ENCODE measurements at places on chromosomes 7 and 10.
A peak's percentile ranks its signal among the peaks of the same experiment; 100 is the strongest.

DNA sequence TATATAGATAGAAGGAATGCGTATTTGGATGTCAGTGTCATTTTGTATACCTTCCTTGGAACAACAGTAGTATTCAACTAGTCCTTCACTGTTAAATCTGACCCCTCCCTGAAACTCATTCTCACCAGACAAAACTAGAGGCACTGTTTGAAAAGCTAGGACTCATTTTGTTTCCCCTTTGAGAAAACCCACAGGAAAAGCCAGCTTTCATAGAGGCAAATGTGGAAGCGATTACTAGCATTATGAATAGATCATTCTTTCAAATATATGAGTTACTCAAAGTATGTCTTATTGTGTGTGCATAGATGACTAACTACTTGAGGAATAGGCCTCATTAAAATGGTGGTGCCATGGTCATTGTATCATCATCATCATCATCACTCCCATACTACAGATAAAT, 1.9 kb upstream of the ASB15 start:
- DNase-seq = no peak

DNA sequence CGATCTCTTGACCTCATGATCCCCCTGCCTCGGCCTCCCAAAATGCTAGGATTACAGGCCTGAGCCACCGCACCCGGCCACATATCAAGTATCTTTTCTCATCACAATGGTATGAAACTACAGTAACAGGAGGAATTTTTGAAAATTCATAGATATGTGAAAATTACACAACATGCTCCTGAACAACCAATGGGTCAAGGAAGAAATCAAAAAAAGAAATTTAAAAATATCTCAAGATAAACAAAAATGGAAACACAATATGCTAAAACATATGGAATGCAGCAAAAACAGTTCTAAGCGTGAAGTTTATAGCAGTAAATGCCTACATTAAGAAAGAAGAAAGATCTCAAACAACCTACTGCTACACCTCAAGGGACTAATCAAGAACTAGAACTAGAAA, 59.8 kb upstream of the ADAM12 start:
- DNase-seq = no peak

GRCh38 chr7:103866919-103867318, 122.5 kb downstream of the RELN start:
- DNase-seq = no peak

DNA sequence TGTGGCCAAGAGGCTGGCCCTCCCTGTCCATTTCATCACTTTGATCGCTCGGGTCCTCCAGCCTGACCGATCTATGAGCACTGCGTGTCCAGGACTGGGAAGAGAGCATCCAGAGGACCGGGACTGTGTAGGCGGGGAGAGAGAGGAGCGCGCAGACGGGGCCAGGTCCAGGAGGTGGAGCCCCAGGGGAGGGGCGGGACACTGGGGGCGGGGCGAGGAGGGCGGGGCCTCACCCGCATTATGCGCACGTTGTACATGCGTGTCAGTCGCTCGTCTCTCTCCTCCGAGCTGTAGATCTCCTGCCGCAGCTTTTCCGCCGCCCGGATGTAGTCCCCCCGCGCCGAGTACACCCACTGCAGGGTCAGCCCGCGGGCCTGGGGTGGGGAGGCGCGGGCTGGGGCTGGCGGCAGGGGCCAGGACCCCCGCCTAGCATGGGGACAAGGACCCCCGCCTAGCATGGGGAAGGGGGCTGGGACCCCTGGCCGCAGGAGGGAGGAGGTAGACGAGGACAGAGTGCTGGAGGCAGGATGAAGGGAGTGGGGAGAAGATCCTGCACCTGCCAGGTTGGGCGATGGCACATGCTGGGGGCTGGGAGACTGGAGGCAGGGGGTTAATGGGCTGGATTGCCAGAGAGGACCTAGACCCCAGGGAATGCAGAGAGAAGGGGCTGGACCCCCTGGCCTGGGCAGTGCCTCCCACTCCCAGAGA, 14.3 kb downstream of the MOSPD3 start:
- peak; percentile 85 for DNase-seq

DNA sequence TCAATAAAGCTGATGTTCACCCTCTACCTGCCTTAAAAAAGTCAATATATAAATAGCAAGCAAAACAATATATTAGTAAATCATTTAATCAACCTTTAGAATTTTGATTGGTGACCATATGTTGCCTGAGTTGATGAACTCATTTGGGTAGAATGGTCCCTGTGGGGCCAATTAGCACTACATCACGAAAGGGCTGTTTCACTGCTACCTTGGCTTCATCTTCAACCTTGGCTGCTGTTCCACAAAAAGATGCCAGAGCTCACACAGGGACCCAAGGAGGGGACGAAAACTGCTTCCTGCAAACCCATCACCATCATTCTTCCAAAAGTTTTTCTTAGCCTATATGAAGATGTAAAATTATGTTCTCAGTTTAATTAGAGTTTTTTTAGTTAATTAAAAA, 35.4 kb upstream of the HBP1 start:
- DNase-seq = no peak

- peak; percentile 32 for DNase-seq
These were observed 8.7 kb upstream of the BAMBI start for GRCh38 chr10:28668363-28669226.

DNA sequence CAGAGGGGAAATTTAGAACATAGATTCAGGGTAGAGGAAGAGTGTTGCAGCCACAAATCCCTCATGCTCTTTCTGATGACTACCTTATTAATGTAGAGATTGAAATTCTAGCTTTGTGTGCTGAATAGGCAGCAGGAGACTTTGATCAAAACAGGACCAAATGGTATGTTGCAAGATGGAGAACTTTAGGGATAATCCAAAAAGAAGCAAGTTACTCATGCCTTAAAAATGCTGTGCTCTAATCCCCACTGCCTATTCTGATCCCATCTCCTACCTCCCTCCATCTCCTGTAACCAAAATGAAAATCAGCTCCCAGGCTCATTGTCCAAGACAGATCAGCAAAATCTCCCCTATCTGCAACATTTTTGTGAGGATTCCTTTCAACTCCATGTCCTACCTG, 31.3 kb downstream of the CH25H start:
- no peak for DNase-seq

DNA sequence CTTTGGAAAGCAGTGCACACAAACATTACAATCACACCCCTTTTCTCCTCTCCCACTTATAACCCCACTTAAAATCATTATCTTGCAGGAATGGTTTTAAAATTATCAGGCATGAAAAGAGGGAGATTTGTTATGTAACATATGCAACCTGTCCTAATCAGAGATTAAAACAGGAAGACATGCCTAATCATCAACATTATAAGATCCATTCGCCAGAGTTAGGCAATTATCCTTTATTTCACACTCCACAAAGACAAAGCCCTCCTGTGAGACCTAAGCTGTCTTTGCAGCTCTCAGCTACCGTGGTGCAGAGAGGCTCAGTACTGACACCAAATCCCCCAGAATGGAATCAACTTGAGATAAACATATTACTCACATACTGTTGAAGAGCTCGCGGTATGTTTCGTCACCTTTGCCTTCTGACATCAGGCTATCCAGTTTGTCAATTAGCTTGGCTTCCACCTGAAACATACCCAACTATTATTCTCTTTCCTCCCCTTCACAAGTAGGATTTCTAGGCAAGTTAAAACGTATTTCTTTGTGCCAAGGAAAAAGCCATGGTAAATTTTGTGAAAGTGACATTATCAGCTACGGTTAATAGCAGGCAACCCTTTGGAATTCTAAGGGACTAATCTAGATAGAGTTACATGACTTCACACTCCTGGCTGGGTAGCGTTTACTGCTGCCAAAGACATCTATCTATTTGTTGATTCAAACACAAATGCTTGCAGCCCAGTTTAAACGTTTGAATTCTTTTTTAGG, 226.2 kb upstream of the IMMP2L start:
- no peak for DNase-seq

- DNase-seq = no peak
These were observed 40.2 kb upstream of the ATP6V0A4 start for GRCh38 chr7:138838166-138838565.

GRCh38 chr7:27151931-27152815, at the start of gene HOXA3:
TSS of gene HOXA3 (minus strand) at chr7:27152583. CDS start at chr7:27110640, 41,943 bp downstream.
- DNase-seq = no peak

- no peak for DNase-seq
These were observed 30.7 kb downstream of the BRI3 start for GRCh38 chr7:98312201-98312600.

GRCh38 chr10:95626500-95626899, 30.0 kb downstream of the ALDH18A1 start:
- no peak for DNase-seq

DNA sequence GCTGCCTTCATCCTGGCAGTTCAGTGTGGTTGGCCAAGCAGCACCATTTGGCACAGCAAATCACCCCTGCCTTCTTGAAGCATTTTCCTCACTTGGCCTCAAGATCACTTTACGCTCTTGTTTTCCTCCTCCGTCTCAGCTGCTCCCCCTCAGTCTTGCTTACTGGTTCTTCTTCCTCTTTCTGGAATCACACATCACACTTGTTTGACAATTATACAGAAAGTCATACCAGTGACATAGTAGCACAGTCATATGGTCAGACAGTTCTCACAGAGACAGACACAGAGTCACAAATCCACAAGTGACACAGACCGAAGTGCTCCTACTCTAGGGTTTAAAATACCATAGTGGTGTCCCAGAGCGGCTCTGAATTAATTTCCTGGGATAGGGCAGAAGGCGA, 43.8 kb upstream of the ARL4A start:
- no peak for DNase-seq

GRCh38 chr7:30201161-30201666, 66.4 kb downstream of the MTURN start:
- DNase-seq = no peak

- DNase-seq = no peak
These were observed 32.3 kb downstream of the FAM241B start for GRCh38 chr10:69662173-69662877.

DNA sequence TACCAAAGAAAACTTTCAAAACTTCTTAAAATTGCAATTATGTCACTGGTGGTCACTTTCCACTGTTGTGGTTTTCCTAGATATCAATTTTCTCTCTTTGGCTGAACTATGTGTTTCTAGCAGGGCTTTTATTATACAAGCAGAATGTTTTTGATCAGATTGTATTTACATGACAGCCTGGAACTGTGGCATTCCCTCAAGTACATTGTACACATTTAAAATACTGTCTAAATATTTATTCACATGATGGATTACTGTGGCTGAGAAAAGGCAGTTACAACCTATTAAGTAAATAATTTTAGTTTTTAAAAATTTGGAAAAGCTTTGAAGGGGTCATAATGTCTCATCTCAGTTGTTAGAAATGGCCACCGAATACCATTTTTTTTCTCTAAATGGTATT, 231.9 kb upstream of the PPP1R3A start:
- no peak for DNase-seq

DNA sequence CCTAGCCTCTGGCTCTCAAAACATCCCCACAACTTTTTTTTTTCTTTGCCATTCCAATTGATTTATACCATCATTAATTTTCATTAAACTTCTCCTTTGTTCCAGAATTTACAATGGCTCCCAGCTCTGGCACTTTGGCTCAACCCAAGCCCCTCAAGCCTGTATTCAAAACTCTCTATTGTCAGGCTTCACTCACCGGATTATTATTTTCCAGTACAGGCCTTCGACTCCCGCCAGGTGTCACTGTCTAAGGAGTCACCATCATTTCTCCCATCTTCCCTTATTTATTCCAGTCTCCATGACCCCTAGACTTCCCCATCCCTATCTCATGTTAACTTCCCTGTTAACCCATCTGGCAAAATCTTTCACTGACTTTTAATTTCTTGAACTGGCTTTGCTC, 67.8 kb downstream of the HIPK2 start:
- no peak for DNase-seq

- no peak for DNase-seq
These were observed 51.0 kb downstream of the FBXW4 start for GRCh38 chr10:101644002-101644401.

DNA sequence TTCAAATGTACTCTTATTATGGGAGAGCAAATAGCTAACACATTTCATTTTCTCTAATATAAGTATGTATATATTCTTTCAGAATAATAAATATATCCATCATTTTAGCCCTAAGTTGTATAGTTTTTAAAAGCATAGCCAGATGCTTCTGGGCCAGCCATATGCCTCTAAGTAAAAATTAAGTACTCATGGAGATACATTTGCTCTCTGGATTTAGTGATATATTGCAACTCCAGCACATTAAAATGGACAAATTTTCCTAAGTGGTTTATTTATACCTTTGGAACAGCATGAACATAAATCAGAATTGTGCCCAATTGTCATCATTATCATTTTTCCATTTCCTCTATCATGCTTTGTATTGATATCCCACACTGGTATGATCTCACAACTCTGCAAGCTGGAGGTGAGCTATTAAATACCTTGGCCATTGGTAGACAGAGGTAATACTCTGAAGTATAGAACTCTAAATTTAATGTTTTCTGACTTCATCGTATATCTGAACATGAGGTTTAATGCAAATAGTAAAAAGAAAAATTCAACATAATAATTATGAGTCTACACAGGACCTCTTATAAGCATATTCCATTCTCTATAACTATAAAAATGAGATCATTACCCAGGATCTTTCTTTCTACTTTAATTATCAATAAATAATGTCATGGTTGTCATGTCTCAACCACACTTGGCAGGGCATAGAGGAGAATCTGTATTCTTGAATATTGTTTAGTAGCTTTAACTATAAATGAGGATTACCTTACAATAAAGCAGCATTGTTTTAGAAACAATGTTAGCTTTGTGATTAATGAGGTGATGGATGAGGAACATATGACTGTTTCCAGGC, 90.8 kb downstream of the AGMO start:
- DNase-seq = no peak

DNA sequence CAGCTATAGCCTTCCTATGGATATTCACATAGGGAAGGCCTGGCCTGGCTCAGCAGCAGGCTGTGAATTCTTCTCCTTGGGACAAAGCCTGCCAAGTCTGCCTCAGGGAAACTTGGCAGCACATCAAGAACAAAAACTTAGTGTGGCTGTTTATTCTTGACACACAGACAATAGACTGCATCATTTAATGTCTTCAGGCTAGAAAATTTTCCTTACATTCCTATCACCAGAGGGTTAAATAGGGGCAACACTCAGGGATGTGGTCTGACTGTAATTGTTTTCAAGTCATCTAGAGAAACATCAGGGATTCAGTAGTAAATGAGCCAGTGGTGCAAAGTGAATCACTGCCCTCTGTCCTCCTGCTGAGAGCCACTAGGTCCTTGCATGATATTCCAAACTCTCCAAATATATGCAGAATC, 137.3 kb downstream of the SEMA3C start:
- no peak for DNase-seq

GRCh38 chr7:90404777-90405176, 1.5 kb downstream of the CLDN12 start:
- DNase-seq = no peak
